Stimulated activated CD8-positive, alpha-beta memory T cell treated with anti-CD3 and anti-CD28 coated beads, Interleukin-12 subunit alpha, Interleukin-12 subunit beta, amount 100 ng/mL, for 4 hours (primary cell): ENCODE measurements at places on chromosomes 1 and 21.

DNA sequence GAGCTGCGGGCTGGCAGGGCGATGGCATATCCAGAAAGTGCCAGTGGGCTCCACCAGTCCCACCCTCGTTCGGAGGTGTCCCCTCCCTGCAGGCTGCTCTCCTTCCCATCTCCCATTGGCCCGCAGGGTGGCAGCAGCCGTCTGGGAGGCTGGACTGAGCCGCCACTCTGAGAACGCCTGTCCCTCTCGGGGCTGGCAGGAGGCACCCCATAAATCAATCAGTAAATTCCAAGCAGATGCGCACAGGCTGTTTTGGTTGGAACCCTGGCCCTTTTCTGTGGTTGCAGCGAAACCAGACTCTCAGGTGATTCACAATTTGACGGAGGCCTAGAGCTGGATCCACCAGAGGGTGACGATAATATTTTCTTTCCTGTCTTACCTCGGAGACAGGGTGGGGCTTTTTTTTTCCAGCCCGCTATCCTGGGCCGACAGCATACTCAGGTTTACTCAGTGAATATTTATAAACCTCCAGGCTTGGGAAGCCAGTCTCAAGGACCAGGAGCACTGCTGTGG lies 99.7 kb downstream of the GLIS1 start:
- DNase-seq: no peak

DNA sequence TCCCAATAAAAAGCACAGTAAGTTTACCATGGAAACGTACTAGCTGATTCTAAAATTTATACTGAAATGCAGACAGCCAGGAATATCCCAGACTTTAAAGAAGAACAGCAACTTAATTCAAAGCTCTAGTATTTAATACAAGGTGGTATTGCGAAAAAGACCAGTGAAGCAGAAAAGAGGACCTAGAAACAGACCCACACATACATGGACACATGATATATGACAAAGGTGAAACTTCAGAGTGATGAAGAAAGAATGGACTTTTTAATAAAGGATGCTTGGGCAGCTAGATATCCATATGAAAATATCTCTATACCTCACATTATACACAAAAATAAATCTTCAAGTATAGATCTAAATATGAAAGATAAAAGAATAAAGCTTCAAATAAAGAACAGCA lies 62.6 kb downstream of the COP1 start:
- no peak for DNase-seq

GRCh38 chr1:110187139-110187890 lies 22.8 kb upstream of the KCNC4 start:
- DNase-seq: no peak

GRCh38 chr1:62589321-62589720 lies 8.0 kb upstream of the ANGPTL3 start:
- DNase-seq: no peak

- DNase-seq: no peak
Measured at GRCh38 chr1:59678040-59678439, 136.7 kb upstream of the HOOK1 start.

GRCh38 chr1:222583079-222583478 lies 6.7 kb downstream of the TAF1A start:
- no peak for DNase-seq

GRCh38 chr1:33660244-33660643 lies 187.8 kb downstream of the ZSCAN20 start:
- no peak for DNase-seq

DNA sequence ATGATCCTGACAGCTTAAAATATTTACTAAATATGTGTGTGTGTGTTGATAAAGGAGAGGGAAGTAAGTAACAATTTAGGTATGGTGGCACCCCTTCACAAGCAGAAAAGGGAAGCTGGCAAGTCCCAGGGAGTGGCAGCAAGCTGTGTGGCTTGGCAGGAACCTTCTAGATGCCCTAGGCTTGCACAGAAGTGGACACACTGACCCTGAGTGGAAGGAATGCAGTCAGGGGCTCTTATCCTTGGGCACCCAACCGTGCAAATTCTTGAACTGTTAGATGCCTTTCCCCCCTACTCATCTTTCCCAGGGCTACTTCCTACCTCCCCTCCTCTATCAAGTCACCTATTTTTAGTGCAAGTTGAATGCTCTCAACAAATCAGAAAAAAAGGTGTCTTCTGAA lies 18.9 kb downstream of the ACP6 start:
- no peak for DNase-seq

DNA sequence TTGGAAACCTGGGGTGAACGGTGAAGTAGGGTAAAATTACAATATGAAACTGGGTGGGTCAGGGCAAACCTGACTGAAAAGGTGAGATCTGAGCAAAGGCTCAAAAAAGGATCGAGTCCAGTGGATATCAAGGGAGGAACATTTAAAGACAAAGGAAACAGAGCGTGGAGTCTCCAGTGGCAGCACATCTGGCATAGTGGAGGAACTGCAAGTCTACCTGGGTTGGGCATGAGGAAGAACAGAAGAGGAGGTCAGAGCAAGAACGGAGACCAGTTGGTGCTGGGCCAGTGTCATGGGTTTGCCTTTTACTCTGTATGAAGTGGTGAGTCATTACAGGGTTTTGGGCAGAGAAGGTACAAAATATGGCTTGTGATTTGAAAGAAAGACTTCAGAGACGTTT lies 163.7 kb downstream of the NTPCR start:
- DNase-seq: no peak

DNA sequence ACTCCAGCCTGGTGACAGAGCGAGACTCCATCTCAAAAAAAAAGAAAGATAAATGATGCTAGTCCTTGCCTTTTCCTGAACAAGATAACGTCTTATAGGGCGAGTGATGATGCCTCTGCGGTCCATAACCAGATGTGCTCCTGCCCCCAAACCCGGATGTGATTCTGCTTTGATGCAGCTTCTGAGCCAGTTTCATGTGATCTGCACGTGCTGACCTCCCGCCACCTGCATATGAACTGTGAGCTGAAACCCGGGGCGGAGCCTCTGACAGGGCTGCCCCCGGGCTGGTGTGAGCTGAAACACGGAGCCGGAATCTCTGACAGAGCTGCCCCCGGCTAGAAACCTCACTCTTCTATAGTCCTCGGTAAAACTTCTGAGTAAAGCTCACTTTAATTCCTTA lies 1.3 kb downstream of the KRTAP12-4 start:
- DNase-seq: no peak

DNA sequence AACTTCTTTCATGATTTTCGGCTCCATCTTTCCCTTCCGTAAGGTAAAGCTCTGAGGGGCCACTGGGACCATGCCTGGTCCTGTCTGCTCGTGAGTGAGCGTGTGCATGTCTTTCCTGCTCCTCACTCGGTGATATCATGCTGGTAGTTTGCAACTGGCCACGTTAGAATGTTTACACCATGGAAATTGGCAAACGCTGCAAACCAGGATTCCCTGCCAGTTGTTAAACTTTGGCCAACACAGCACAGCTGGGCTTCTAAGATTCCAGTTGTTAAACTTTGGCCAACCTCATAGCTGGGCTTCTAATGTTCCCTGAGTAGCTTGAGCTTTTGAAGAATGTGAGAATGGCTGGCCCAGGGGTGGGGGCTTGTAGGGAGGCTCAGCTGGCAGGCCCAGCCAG lies 68.0 kb upstream of the ACTL8 start:
- DNase-seq: no peak

GRCh38 chr1:1431845-1432273 lies 3.6 kb upstream of the VWA1 start:
- no peak for DNase-seq

DNA sequence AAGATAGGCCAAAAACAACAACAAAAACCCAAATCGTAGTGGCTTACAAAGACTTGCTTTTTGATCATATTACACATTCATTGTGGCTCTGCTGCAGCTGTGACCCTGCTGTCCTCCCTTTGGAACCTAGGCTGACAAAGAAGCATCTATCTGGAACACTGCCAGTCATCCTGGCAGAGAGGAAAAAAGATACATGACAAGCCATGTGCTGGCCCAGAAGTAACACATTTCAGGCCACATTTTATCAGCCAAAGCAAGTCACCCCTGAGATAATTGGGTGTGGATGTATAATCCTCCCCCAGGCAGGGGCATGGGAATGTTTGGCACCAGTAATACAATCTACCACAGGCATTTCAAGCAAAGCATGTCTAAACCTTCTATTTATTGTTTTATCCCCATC lies 37.2 kb upstream of the AGO1 start:
- DNase-seq: no peak

GRCh38 chr1:93056214-93056613 lies 22.9 kb upstream of the MTF2 start:
- no peak for DNase-seq

- DNase-seq: no peak
Measured at GRCh38 chr1:11429226-11429625, 49.7 kb upstream of the DISP3 start.

GRCh38 chr1:36851087-36851486 lies 183.2 kb downstream of the GRIK3 start:
- no peak for DNase-seq

DNA sequence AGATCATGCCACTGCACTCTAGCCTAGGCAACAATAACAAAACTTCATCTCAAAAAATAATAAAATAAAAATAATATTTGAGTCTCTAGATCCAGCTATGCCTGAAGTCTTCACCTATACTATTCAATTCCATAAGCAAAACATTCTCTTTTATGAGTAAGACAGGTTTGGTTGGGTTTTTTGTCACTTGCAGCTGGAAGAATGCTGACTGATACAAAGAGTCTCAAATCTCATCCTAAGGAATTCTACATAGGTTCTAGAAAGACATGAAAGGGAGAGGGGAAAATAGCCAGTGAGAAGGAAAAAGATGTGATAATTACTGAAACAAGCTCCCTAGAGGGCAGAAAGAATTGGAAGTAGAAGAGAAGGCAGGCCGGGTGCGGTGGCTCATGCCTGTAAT lies 30.4 kb upstream of the MED18 start:
- DNase-seq: no peak

DNA sequence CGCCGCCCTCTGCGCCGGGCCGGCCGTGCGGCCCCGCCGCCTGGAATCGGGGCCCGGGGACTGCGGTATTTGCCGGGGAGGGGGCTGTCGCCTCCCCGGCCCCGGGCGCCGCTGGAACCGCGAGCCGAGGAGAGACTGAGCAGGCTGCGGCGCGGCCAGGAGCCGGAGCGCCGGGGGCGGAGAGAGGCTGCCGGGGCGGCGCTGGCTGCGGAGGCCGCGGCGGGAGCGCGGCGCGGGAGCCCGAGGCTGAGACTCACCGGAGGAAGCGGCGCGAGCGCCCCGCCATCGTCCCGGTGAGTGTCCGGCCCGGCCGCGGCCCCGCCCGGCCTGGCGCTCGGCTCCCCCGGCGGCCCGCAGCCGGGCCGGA lies 746 bp downstream of the DYRK1A start:
- DNase-seq: no peak
